ENCODE measurements at places on chromosomes 1 and 21.

DNA sequence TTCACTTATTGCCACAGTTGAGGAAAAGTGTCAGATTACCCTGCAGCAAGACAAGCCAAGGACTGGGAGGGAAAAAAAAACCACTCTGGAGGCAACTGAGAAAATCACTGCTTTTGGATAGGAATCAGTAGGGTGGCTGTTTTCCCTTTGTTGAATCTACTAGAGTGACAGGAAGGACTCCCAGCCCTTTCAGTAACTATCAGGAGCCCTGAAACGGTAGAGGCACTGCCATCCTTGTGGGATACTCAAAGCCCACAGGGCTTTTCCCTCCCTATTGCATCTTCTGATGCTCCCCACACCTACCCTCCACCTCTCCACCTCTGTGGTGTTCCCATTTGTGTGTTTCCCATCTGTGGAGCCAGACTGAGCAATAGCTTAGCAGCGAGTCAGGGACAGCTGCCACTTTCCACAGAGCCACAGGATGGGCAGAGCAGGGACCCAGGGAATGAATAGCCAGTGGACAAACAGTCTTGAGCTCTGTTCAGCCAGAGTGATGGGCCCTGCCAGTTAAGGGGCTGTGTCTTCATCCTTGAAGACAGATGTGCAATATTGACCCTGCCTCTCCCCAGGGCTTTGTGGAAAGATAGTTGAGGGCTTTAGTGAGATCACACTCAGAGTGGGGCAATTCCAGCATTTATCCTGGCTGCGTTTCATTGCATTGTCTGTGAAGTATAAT, 13.9 kb downstream of the UBIAD1 start:
- no peak for DNase-seq

- no peak for DNase-seq
These were observed 113.4 kb upstream of the RAVER2 start for GRCh38 chr1:64631346-64632034.

GRCh38 chr1:115074839-115075534, 14.3 kb downstream of the TSPAN2 start:
- DNase-seq: no peak

- DNase-seq: no peak
These were observed 22.6 kb downstream of the FOXD2 start for GRCh38 chr1:47460456-47460855.

DNA sequence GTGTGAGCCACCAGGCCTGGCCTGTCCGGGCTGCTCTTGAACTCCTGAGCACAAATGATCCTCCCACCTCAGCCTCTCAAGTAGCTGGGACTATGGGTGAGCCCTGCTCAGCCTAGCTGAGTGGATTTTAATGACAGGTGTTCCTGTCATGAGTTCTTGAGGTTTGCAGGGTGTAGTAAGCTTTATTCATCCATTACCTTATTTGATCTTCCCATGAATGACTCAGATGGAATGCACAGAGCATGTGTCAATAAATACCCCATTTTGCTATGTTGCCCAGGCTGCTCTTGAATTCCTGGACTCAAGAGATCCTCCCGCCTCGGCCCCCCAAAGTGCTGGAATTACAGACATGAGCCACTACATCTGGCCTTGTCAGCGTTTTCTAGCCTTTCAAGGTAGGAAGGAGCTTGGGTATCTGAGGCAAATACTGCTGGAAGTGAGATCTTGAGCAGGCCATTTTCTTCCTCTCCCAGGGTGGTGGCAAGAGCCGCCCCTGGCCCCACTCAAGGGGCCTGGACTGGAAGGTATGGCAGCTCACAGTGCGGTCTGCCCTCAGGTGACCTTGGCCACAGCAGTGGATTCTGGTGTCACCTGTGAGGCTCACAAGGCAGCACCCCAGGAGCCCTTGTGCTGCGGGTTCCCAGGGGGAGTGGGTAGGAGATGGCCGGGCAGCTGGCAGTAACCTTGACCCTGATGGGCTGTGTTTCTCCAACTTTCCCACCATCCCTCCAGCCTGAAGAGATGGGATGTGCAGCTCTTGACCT, 20.0 kb downstream of the PIK3CD start:
- no peak for DNase-seq

- no peak for DNase-seq
These were observed 75.2 kb downstream of the EVI5 start for GRCh38 chr1:92709738-92710137.

DNA sequence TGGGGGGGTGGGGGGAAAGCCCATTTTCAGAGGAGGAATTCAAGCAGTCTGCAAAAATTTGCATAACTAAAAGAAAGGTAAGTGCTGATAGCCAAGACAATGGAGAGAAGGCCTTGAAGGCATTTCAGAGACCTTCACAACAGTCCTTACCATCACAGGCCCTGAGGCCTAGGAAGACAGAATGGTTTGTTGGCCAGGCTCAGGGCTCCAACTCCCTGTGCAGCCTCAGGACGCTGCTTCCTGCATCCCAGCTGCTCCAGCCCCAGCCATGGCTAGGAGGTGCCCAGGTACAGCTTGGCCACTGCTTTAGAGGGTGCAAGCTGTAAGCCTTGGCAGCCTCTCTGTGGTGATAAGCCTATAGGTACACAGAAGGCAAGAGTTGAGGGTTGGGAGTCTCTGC, 571.6 kb downstream of the MATN1 start:
- DNase-seq: no peak

DNA sequence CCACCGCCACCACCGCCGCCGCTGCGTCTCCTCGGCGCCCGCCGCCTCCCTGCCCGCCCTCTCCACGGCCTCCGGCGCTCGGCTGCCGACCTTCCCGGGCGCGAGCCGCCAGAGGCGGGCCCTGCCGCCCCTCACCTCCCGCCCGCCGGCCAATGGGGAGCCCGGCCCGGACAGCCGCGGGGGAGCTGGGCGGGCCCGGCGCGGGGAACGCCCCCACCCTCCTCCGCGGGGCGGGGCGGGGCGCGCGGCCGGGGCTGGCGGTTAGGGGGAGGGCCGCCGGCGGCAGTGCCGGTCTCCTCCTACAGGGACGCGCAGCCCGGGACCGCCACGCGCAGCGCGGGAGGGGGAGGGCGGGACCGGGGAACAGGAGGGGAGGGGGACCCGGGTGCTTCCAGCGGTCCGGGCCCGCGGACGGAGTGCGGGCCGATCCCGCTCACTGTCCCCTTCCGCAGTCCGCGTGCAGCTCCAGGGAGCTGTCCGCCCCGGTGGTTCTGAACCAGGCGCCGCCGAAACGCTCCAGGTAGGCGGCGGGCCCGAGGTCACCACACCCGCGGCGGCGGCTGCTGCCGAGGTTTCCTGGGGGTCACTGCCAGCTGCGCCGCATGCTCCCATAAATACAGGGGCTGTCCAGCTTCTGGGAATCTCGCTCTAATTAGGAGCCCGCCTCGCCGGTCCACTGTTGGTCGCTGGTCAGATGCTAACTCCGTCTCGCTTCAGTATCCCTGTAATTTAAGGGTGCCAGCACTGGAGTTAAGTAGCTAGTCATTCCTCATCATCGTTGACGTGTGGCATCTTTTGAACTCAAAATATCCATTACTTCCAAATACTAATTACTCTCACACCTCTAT, at the start of gene PGBD5:
Gene PGBD5 (minus strand): TSS at position 87 of the 848 bp plus-strand sequence. CDS start 404 bp downstream, outside the sequence.
- DNase-seq: peak; percentile 83

- no peak for DNase-seq
These were observed 69.2 kb downstream of the FASLG start for GRCh38 chr1:172727956-172728603.

DNA sequence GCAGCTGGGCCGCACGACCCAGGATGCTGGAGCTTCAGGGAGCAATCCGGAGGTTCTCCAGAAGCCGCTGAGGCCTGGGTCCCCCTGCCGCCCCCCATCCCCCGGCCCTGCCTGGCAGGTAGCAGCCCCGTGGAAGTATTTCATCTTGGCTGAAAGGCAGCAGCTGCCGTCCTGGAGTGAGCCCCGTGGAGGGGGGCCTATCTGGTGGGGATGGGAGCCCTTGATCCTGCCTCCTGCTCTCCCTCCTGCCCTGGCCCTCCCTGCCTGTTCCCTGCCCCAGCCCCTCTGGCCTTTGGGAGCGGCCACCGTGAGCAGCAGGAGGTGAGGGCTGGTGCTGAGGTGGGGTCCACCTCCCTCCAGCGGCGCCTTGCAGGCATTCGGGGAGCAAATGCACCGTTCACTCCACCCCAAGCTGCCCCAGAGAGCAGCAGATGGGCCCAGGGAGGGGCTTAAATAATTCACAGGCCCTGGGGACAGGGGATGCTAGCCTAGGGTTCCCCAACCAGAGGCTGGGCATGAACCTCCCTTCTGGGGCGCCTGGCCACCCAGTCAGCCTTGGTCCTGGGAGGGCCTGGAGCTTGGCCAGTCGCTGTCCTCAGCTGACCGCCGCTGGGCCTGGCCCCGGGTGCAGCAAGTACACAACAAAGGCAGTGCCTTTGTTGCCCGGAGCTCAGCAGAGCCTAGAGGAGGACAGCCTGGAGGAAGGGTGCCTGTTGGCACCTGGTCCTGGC, 23.7 kb upstream of the PLCH2 start:
- no peak for DNase-seq

DNA sequence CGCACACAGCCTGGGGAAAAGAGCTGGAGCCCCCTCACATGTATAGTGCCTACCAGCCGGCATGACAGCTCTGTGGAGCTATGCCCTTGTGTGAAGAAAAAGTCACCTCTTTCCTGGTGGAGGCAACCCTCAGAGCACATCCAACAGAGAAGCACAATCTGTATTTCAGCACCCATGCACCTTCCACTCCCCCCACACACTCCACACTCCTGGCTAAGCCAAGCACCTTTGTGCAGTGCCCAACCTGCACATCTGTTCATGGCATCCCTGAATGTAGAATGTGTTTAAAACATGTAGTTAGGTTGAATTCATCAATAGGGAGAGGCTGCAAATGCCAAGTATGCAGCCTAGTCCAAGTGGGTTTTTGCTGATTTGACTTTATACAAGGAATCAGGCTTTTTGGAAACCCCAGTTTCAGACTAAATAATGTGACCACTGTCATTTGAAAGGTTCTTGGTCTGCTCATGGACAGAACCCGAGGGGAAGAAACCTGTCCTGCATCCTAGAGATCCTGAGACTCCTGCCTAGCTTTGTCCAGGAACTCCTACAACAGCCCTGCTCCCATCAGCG, 197.1 kb downstream of the TOMM20 start:
- no peak for DNase-seq

GRCh38 chr1:10941891-10942541, 70.4 kb upstream of the TARDBP start:
- DNase-seq: peak; percentile 78

- no peak for DNase-seq
These were observed 216.2 kb downstream of the PLPP3 start for GRCh38 chr1:56363007-56363770.

- DNase-seq: no peak
These were observed 160.2 kb downstream of the ADSS2 start for GRCh38 chr1:244291236-244292201.

- no peak for DNase-seq
These were observed 15.4 kb downstream of the SLC2A7 start for GRCh38 chr1:9010781-9011323.

All from activated naive CD8-positive, alpha-beta T cell treated with anti-CD3 and anti-CD28 coated beads, Interleukin-2, amount 10 ng/mL, durations not matched to agents 7 days and 5 days (primary cell).